ENCODE measurements at places on chromosomes 16 and 17. TPM values are rescaled to one million over a fixed set of nuclear protein-coding genes. Genes with fewer than 3 reads are reported as not detected.

- DNase-seq, result no peak
Measured at GRCh38 chr17:65228287-65228686, 91.1 kb downstream of the RGS9 start.

The RAB37 gene
- total RNA-seq, result not detected

DNA sequence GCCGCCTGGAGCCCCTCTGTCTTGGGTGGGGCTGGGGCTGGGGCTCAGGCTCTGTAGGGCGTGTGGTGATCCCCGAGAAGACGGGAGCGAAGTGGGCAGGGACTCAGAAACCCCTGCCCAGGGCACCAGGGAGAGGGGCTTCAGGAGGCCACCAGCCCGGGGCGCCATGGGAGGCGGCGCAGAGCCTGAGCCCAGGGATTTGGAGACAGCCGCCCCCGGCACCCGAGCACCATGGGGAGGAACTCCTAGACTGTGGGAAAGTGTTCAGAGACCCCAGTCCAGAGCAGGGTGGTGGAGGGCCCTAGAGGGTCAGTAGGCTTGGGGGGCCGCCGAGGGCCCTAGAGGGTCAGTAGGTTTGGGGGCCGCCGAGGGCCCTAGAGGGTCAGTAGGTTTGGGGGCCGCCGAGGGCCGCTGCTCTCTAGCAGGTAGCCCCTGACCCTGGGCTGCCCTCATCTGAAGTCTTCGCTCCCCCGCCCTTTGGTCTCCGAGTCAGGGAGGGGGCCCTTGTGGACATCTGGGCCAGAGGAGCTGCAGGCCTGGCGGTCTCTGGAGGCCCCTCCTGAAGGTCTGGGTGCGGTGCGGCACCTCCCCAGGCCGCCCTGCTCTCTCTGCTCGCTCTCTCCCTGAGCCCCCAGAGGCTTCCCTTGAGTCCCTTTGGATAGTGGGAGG, 734 bp downstream of the ARHGDIG start:
- DNase-seq, result no peak

The HMOX2 gene
- total RNA-seq, result 103 TPM

The LGALS9 gene
- total RNA-seq, result 93.1 TPM

GRCh38 chr16:57810197-57811031, 8.1 kb upstream of the KIFC3 start:
- peak; percentile 94 for DNase-seq

The SLC52A1 gene
- 0.34 TPM for total RNA-seq
